ENCODE measurements at places on chromosomes 11 and 22.

DNA sequence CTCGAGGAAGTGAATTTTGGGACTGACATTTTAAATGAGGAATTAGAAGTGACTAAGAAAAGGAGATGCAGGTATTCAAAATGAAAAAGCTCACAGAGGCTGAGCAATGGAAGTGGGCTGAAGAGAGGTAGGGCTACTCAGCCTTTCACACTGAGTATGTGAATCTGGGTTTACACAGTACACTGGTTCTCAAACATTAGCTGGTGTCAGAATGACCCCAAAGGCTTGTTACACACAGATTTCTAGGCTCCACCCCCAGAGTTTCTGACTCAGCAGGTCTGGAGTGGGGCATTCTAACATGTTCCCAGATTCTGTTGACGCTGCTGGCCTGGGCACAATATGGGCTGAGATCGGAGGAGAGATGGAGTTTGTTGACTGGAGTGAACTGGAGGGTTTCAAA, 32.8 kb downstream of the CADM1 start:
- no peak for DNase-seq

DNA sequence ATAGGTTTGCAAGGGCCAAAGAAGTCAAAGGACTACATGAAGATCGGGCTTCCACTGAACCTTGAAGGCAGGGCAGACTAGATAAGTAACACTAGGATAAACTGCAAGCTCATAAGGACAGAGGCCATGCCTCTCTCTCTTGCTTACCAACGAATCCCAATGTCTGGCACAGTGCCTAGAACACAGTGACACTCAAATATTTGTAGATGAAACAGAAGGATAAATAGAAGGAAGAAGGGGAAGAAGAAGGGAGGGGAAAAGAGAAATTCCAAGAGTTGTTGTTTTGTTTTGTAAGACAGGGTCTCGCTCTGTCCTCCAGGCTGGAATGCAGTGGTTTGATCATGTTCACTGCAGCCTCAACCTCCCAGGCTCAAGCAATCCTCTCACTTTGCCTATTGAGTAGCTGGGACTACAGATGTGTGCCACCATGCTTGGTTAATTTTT, 26.9 kb downstream of the SIK3 start:
- no peak for DNase-seq

DNA sequence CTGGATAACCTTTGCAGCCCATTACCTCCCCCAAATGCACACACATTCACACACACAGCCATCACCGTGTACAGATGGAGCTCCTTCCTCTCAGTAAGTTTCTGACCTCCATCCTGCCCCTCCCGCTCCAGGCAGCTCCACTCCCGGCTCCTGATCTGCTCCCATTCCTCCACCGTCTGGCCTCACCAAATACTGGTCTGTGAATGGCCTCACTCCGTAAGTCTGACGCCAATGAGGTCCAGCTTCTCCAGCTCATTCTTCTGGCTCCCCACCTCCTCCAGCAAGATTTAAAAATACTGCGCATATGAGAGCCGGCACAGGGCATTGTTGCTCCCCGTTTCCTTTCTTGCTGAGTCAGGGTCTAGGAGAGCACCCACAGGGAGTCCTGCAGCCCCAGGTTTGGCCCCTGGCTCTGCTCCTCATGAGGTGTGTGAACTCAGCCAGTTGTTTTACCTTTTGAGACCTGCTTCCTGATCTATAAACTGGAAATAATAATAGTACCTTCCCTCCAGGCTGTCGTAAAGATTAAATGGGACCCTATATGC, 14.0 kb upstream of the TUB start:
- no peak for DNase-seq

- no peak for DNase-seq
Observed at GRCh38 chr11:7690648-7691047, 15.6 kb downstream of the OVCH2 start.

- DNase-seq, result no peak
Observed at GRCh38 chr11:45679806-45680205, 14.4 kb upstream of the CHST1 start.

GRCh38 chr11:113243696-113244095, 70.7 kb upstream of the TTC12 start:
- no peak for DNase-seq

- DNase-seq, result no peak
Observed at GRCh38 chr11:28860893-28861292, 752.7 kb downstream of the METTL15 start.

DNA sequence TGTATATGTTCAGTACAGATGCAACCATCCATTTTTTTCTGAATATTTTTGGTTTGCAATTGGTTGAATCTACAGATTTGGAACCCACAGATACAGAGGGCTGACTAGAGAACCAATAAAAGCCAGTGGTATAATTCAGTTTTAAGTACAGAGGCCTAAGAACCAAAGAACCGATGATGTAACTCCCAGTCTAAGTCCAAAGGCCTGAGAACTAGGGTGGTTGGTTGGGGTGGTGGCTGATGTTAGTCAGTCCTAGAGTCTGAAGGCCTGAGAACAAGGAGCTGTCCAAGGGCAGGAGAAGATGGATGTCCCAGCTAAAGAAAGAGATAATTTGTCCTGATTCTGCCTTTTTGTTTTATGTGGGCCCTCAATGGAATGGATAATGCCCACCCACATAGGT, 48.7 kb upstream of the LIN7C start:
- DNase-seq, result no peak

GRCh38 chr11:64844330-64845128, at the start of gene CDC42BPG:
TSS of gene CDC42BPG (minus strand) at chr11:64844653. CDS start at chr11:64844569, 84 bp downstream.
- DNase-seq, result peak; percentile 80

DNA sequence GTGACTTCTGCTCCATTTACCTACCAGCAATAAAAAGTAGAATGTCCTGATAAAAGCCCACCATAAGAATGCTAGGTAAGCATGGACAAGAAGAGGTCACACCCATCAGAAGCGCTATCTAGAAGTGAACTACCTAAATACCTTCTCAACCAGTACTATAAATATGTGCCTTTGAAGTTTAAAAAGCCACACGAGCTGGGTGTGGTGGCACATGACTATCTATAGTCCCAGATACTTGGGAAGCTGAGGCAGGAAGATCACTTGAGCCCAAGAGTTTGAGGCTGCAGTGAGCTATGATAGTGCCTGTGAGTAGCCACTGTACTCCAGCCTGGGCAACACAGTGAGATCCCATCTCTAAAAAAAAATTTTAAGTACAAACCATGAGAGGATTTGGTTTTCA, 66.7 kb downstream of the PACSIN2 start:
- no peak for DNase-seq

DNA sequence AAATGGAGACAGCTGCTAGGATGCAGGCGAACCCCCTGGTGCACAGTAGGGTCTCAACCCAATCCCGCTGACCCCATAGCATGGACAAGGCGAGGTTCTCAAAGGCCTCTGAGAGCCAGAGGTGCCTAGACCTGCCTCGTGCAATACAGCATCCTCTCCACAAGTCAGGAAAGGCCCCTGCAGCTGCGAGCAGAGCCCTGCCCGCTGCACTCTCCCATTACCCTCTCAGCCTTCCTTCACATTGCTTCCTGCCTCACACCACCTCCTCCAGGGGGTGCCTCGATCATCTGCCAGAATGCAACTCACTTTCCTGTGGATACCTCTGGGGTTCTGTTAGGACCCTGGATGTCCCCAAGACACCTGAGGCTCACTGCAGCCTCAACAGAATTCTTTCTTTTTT, 42.8 kb upstream of the TCF20 start:
- no peak for DNase-seq

- no peak for DNase-seq
Observed at GRCh38 chr11:117733316-117733715, 63.7 kb downstream of the DSCAML1 start.

- no peak for DNase-seq
Observed at GRCh38 chr22:20086101-20086599, 6.1 kb downstream of the DGCR8 start.

- DNase-seq, result no peak
Observed at GRCh38 chr11:33894398-33894746, 2.5 kb upstream of the LMO2 start.

GRCh38 chr11:132466983-132467382, 1065.3 kb downstream of the OPCML start:
- DNase-seq, result no peak

- DNase-seq, result no peak
Observed at GRCh38 chr22:42745118-42745517, 24.4 kb upstream of the A4GALT start.

- DNase-seq, result no peak
Observed at GRCh38 chr22:38204784-38205183, 3.0 kb downstream of the MAFF start.

- DNase-seq, result no peak
Observed at GRCh38 chr11:21631991-21632390, 560.9 kb upstream of the ANO5 start.
